ENCODE measurements at places on chromosomes 1 and 21. TPM values are rescaled to one million over a fixed set of nuclear protein-coding genes. Genes with fewer than 3 reads are reported as not detected.

NEXN gene
- total RNA-seq, result 3.1 TPM

DNA sequence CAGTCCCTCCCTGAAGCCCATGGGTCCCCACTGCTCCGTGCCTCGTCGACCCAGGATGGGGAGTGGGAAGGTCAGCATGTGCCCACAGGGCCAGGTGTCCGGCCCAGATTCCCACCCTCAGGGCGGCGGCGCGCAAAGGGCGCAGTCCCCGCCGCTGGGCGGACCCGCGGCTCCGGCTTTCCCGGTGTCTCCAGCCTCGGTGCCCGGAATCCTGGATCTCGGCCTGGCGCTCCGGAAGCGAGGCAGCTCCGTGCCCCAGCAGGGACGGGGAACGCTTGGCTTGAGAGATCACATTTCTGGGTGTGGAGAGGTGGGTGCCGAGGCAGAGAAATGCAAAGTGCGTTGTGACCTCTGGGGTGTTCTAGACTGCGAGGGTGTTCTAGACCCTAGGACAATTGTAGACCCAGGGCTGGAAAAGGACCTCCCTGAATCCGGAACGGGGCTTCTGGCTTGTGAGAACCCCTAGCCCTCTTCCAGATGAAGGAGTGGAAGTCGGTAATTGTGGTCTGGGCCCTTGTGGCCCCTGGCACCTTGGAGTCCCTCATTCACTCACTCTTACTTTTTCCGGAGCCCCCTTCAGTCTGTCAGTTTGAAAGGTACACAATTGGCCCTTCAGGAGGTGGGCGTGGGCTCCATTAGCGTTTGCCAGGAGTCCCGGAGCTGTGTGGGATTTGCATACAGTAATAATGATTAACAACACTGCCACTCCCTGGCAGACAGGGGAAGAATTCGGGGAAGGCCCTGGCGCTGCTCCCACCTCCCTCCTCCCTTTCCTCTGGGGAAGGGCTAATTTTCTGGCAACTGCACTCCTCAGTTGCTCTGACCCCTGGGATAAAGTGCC is 1.6 kb upstream of the KCND3 start:
- no peak for DNase-seq

DNA sequence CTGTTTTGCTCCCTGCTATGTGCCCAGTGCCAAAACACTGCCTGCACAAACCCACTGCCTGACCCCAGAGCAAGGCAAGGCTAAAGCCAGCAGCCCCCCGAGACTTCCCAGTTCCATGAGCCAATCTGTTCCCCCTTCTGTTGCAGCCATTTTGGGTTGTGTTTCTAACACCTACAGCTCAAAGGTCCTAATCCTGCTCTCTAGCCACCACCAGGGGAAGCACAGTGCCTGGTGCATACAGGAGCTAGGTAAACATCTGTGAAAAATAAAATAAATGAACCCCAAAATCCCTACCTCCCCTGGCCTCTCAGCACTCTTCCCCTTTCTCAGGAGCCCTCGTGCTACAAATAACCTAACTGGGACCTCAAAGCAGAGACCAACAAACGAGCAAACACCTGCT is 190.2 kb downstream of the MATN1 start:
- no peak for DNase-seq

GRCh38 chr1:19892129-19892528 is 9.9 kb downstream of the OTUD3 start:
- DNase-seq, result no peak

GRCh38 chr1:244349581-244350001 is 102.1 kb downstream of the ADSS2 start:
- no peak for DNase-seq

GRCh38 chr1:59972216-59972927 is 45.8 kb upstream of the CYP2J2 start:
- DNase-seq, result no peak

GRCh38 chr21:31090376-31090775 is 52.1 kb upstream of the KRTAP19-8 start:
- no peak for DNase-seq

DNA sequence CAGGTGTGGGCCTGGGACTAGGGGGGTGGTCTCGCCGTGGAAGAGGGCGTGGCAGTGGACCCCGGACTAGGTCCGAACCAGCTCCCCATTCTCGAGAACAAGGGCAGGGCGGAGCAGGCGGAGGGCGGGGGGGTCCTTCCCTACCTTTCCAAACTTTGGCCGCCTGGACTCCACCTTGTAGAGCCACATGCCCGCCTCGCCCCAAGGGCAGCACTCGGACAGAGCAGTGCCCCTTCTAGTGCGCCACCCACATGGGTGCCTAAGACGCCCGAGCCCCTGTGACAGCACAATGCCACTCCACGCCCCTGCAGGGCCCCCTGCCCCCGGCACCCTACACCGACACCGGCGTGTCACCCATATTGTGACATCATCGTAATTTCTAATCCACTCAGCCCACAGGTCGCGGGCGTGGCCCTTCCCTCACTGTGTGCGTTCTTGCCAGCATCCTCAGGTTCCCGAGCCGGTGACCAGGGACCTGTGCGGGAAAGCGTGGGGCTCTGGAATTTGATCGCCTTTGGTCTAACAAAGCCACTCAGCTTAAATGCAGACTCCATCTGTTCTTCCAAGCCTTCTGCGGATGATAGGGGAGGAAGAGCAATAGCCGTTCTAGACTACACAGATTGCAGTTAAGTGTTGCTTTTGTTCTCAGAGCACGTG is 553 bp upstream of the STMN1 start:
- peak; percentile 37 for DNase-seq
